ENCODE measurements at places on chromosomes 2 and 18.

- DNase-seq = peak; percentile 96
These were observed 103.7 kb downstream of the LPIN1 start for GRCh38 chr2:11850082-11850481.

- peak; percentile 86 for DNase-seq
These were observed 7.0 kb downstream of the ASIC4 start for GRCh38 chr2:219521066-219521880.

GRCh38 chr2:54196646-54197045 lies 59.4 kb downstream of the TSPYL6 start:
- no peak for DNase-seq

- no peak for DNase-seq
These were observed 161.1 kb upstream of the PKDCC start for GRCh38 chr2:41886757-41887156.

GRCh38 chr18:57806978-57807285 lies 3.8 kb upstream of the ATP8B1 start:
- DNase-seq = no peak

DNA sequence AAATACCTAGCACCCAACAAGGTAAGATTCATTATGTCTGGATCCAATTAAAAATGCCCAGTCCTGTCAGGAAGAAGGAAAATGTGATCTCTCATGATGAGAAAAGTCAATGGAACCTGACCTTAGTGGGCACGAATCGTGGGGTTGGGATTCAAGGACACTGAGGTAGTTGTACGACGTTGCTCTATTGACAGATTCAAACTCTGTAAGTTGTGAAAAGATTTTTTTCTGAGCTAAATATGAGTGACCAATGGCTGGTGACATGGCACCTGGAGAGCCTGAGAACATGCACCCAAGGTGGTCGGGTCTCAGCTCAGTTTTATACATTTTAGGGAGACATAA lies 148.2 kb downstream of the NDUFA10 start:
- DNase-seq = no peak

DNA sequence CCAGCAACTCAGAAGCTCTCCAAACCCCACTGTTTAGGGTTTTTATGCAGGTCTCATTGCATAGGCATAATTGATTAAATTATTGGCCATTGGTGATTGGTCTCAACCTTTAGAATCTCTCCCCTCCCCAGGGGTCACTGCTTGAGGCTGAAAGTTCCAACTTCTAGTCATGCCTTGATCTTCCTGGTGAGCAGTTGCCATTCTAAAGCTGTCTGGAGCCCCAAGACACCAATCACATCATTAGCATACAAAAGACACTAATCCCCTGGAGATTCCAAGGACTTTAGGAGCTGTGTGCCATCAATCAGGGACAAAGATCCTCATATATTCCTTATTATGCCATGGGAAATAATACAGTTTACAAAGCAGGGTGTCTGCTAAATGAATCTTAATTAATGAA lies 863.4 kb upstream of the KLHL29 start:
- DNase-seq = no peak

GRCh38 chr2:231613663-231614558 lies 21.2 kb downstream of the TEX44 start:
- peak; percentile 97 for DNase-seq
